ENCODE measurements at places on chromosomes 16 and 17.

GRCh38 chr17:81287152-81287551, 8.0 kb downstream of the SLC38A10 start:
- no peak for DNase-seq

GRCh38 chr16:5378531-5378930, 280.9 kb upstream of the EEF2KMT start:
- no peak for DNase-seq

GRCh38 chr17:57949649-57950048, 5.6 kb downstream of the CUEDC1 start:
- peak; percentile 73 for DNase-seq

GRCh38 chr17:2796164-2797125, at the start of gene RAP1GAP2:
RAP1GAP2 (plus strand) TSS chr17:2796438; CDS start chr17:2796528, 90 bp downstream.
- peak; percentile 84 for DNase-seq

GRCh38 chr16:30484887-30485286, 12.3 kb downstream of the ITGAL start:
- DNase-seq = no peak

All from colonic mucosa (tissue), 4 donors.